ENCODE measurements at places on chromosomes 7 and 10.

GRCh38 chr10:80196270-80196949, 8.9 kb downstream of the ANXA11 start:
- peak overlapping the region; percentile 97 for H3K27ac ChIP-seq
- peak overlapping the region; percentile 17 for H3K4me3 ChIP-seq

- peaks cover 11% of the 10 kb centered on the region for H3K36me3 ChIP-seq
- no peak overlapping the region for H3K4me3 ChIP-seq
- peak overlapping the region; percentile 90 for H3K27ac ChIP-seq
Measured at GRCh38 chr10:125120053-125120710, 40.2 kb downstream of the CTBP2 start.

GRCh38 chr7:131196803-131197202, 130.9 kb upstream of the MKLN1 start:
- no peaks in the 10 kb centered on the region for H3K36me3 ChIP-seq
- peaks cover 5% of the 10 kb centered on the region for H3K4me1 ChIP-seq
- no peak overlapping the region for H3K4me3 ChIP-seq
- no peak for DNase-seq
- H3K27me3 ChIP-seq = no peaks in the 10 kb centered on the region

- no peak for DNase-seq
- no peak overlapping the region for H3K27ac ChIP-seq
- H3K4me3 ChIP-seq = no peak overlapping the region
- H3K27me3 ChIP-seq = no peaks in the 10 kb centered on the region
- H3K36me3 ChIP-seq = peaks cover 10% of the 10 kb centered on the region
Measured at GRCh38 chr10:34399013-34399412, 416.1 kb downstream of the PARD3 start.

- no peaks in the 10 kb centered on the region for H3K36me3 ChIP-seq
- no peak overlapping the region for H3K27ac ChIP-seq
- no peaks in the 10 kb centered on the region for H3K4me1 ChIP-seq
- DNase-seq = no peak
- H3K4me3 ChIP-seq = no peak overlapping the region
Measured at GRCh38 chr10:83921984-83922860, 217.1 kb upstream of the GHITM start.

DNA sequence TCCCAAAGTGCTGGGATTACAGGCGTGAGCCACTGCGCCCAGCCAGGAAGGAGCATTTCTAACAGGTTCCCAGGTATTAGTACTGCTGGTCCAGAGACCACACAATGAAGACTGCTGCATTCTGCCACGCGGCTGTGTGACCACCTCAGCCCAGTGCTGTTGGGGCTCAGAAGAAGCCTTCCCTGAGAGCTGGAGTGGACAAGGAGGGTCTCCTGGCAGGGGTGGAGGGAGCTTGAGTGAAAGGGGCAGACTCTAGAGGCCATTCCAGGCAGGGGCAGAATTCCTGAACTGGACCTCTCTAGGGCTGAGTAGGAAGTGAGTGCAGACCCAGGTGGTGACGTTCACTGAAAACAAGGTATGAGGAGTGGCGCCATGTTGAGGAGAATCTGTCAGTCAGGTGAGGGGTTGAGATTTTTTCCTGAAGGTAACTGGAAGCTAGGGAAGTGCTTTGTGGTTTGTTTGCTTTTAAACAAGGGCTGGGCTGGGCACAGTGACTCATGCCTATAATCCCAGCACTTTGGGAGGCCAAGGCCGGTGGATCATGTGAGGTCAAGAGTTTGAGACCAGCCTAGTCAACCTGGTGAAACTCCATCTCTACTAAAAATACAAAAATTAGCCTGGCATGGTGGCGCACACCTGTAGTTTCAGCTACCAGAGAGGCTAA, 67.6 kb downstream of the TACC2 start:
- no peak overlapping the region for H3K4me3 ChIP-seq
- H3K27me3 ChIP-seq = no peaks in the 10 kb centered on the region
- peaks cover 9% of the 10 kb centered on the region for H3K4me1 ChIP-seq
- H3K36me3 ChIP-seq = peaks cover 1% of the 10 kb centered on the region
- no peak overlapping the region for H3K27ac ChIP-seq

GRCh38 chr7:85130702-85131101, 56.2 kb downstream of the SEMA3D start:
- no peak for DNase-seq
- H3K4me1 ChIP-seq = no peaks in the 10 kb centered on the region
- H3K36me3 ChIP-seq = no peaks in the 10 kb centered on the region
- H3K27me3 ChIP-seq = no peaks in the 10 kb centered on the region
- H3K27ac ChIP-seq = no peak overlapping the region
- no peak overlapping the region for H3K4me3 ChIP-seq

DNA sequence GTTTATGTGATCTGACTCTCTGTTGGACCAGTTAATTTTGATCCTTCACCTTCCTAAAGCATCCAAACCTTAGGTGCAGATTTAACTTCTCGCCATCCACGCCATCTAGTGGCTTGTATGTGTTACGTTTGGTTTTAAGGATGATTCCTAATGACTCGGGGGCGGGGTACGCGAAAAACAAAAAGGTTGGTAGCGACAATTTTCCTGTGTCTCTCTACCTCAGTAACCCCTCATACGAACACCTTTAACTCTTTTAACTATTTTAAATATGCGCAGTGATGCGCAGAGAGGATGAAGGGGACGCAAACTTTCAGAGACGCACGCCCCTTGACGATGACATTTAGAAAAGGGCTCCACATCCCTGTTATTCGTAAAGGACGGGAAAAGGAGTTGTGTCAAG, 714 bp upstream of the KCND2 start:
- peaks cover 11% of the 10 kb centered on the region for H3K4me1 ChIP-seq
- no peak for DNase-seq
- peak overlapping the region; percentile 95 for H3K27ac ChIP-seq
- H3K4me3 ChIP-seq = peak overlapping the region; percentile 93

DNA sequence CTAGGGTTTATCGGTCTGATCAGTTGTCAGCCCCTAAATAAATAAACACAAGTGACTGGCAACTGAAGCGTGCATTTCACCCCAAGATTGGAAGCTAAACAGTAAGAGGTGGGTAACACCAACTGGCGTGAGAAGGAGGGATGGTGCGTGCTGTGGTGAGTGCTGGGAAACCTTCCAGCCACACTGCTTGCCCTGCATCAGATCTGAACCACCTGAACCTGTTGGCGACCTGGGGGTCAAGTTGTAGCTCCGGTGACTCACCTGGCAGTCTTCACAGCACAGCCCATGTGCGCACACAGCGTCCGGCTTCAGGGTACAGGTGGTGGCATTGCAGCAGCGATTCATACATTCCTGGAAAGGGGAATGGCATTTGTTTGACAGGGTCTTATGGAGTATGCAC, 170.1 kb downstream of the FANK1 start:
- H3K27ac ChIP-seq = no peak overlapping the region
- no peaks in the 10 kb centered on the region for H3K36me3 ChIP-seq
- peaks cover 28% of the 10 kb centered on the region for H3K27me3 ChIP-seq
- no peak overlapping the region for H3K4me3 ChIP-seq

DNA sequence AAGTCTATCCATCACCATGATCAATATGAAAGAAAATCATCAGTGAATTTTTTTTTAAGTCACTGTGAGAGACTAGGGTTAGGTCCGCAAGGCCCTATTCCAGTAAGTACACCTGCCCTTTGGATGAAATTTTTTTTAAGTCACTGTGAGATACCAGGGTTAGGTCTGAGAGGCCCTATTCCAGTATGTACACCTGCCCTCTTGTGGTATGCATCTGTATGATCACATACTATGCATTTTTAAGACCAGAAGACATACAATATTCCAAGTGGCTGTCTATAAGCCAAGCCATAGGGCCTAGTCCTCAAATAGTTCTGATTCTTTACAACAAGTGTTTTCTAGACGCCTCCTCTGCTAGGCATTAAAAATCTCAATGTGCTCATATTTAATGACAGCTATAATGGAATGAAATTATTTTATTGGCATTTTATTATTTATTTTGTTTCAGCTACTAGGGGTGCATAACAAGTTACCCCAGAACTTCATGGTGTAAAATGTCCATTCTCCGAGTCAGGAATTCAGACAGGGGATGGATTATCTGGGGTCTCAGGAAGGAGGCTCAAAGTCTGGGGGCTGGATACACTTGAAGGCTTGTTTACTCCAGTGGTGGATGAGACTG, 53.1 kb downstream of the TEX36 start:
- H3K4me3 ChIP-seq = no peak overlapping the region

GRCh38 chr10:3820255-3820654, 35.2 kb upstream of the KLF6 start:
- H3K4me1 ChIP-seq = peaks cover 7% of the 10 kb centered on the region
- no peak overlapping the region for H3K4me3 ChIP-seq
- DNase-seq = no peak
- H3K36me3 ChIP-seq = no peaks in the 10 kb centered on the region

GRCh38 chr7:146375170-146375569, 258.6 kb downstream of the CNTNAP2 start:
- H3K4me3 ChIP-seq = no peak overlapping the region
- H3K27me3 ChIP-seq = no peaks in the 10 kb centered on the region
- no peak for DNase-seq
- H3K36me3 ChIP-seq = no peaks in the 10 kb centered on the region
- no peak overlapping the region for H3K27ac ChIP-seq
- H3K4me1 ChIP-seq = no peaks in the 10 kb centered on the region

- H3K27me3 ChIP-seq = peaks cover 28% of the 10 kb centered on the region
- no peaks in the 10 kb centered on the region for H3K36me3 ChIP-seq
- H3K4me1 ChIP-seq = peaks cover 25% of the 10 kb centered on the region
- H3K4me3 ChIP-seq = no peak overlapping the region
- DNase-seq = no peak
Measured at GRCh38 chr10:113496111-113497109, 56.4 kb upstream of the HABP2 start.

DNA sequence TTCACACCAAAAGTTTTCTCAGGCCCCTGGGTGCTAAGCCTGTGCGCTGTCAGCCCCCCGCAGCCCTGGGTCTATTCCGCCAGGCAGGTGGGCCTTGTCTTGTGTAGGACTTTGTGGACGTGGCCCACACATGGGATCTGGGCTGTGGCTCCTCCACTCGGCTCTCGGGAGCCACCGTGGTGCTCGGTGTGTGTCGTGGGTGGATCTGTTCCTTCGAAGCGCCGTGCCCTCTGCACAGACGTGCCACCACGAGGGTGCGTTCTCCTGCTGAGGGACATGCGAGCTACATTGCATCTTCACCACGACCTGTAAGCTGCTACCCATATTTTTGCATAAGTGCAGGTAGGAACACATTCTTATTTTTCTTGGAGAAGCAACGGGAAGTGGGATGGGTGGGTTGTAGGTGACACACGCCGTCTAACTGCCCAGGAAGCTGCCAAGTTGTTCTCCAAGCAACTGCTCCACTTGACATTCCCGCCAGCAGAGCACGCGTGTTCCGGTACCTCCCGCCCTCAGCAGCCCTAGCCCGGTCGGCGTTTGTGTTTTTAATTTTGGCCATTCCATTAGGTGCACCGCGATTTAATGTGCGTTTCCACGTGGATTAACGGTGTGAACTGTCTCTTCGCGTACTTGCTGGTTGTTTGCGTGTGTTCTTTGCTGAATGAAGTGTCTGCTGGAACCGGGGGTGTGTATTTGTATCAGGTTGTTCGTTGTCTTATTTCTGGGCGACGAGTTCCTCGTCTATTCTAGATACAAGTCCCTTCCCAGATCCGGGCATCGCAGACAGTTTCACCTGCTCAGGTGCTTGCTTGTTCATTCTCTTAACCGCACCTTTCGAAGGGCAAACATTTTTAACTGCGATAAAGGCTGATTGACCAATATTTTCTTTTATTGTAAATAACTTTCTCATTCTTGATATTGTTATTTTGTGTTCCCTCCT, 47.4 kb upstream of the CFAP46 start:
- H3K27me3 ChIP-seq = peaks cover 18% of the 10 kb centered on the region
- no peak overlapping the region for H3K27ac ChIP-seq
- no peak overlapping the region for H3K4me3 ChIP-seq
- DNase-seq = no peak
- H3K4me1 ChIP-seq = no peaks in the 10 kb centered on the region

DNA sequence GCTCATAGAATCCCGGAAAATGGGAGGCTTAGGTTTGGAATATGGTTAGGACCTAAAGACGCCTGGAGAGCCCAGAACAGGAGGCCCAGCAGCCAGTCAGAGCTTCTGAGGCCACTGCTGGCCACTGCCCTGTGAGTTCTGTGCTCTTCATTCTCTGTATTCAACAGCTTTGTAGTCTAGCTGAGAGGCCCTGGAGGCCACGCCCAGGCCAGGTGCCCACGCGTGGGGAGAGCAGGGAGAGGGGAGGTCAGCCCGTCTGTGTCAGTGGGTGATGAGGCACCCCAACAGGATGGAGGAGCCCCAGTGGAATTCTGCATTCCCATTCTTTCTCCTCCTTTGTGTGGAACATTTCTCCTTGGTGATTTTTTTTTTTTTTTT, 29.1 kb downstream of the IL15RA start:
- DNase-seq = no peak
- peaks cover 5% of the 10 kb centered on the region for H3K4me1 ChIP-seq

GRCh38 chr10:124546957-124547646, 85.5 kb downstream of the LHPP start:
- H3K4me3 ChIP-seq = no peak overlapping the region
- no peaks in the 10 kb centered on the region for H3K36me3 ChIP-seq
- H3K27me3 ChIP-seq = no peaks in the 10 kb centered on the region
- peak overlapping the region; percentile 39 for H3K27ac ChIP-seq
- DNase-seq = no peak
- peaks cover 1% of the 10 kb centered on the region for H3K4me1 ChIP-seq

- DNase-seq = no peak
- no peak overlapping the region for H3K4me3 ChIP-seq
- H3K27me3 ChIP-seq = no peaks in the 10 kb centered on the region
- no peak overlapping the region for H3K27ac ChIP-seq
- no peaks in the 10 kb centered on the region for H3K36me3 ChIP-seq
- no peaks in the 10 kb centered on the region for H3K4me1 ChIP-seq
Measured at GRCh38 chr7:84336303-84336702, 141.7 kb upstream of the SEMA3A start.

- H3K4me3 ChIP-seq = no peak overlapping the region
- no peak overlapping the region for H3K27ac ChIP-seq
- H3K4me1 ChIP-seq = peaks cover 30% of the 10 kb centered on the region
- H3K36me3 ChIP-seq = no peaks in the 10 kb centered on the region
- H3K27me3 ChIP-seq = peaks cover 32% of the 10 kb centered on the region
Measured at GRCh38 chr10:5565671-5566581, 41.2 kb downstream of the CALML3 start.

- H3K4me3 ChIP-seq = no peak overlapping the region
- H3K36me3 ChIP-seq = no peaks in the 10 kb centered on the region
- no peak overlapping the region for H3K27ac ChIP-seq
- no peaks in the 10 kb centered on the region for H3K27me3 ChIP-seq
- peaks cover 9% of the 10 kb centered on the region for H3K4me1 ChIP-seq
Measured at GRCh38 chr7:1511444-1512422, 7.5 kb upstream of the INTS1 start.

- peak overlapping the region; percentile 12 for H3K4me3 ChIP-seq
- peaks cover 4% of the 10 kb centered on the region for H3K36me3 ChIP-seq
- no peak for DNase-seq
- H3K27me3 ChIP-seq = peaks cover 6% of the 10 kb centered on the region
Measured at GRCh38 chr10:971150-971542, 17.1 kb upstream of the GTPBP4 start.

DNA sequence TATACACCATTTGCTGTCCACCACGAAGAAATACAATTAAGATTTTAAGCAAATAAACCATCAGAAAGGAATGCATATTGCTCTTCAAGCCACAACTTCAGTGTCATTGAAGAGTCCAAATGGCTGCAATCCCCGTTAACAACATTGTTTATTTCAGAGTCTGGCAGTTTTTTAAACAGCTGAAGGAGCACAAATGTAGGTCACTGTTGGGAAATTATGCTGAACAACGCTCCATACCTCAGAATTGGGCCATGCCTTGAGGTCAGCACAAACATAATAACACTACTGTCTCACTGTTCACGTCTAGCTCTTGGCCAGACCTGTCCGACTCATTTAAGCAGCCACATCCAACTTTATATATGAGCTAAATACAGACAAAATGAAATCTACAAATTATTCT, 453.9 kb upstream of the GHITM start:
- H3K4me3 ChIP-seq = no peak overlapping the region
- DNase-seq = no peak
